HEK293T (cell line): ENCODE measurements at places on chromosomes 2 and 18.

DNA sequence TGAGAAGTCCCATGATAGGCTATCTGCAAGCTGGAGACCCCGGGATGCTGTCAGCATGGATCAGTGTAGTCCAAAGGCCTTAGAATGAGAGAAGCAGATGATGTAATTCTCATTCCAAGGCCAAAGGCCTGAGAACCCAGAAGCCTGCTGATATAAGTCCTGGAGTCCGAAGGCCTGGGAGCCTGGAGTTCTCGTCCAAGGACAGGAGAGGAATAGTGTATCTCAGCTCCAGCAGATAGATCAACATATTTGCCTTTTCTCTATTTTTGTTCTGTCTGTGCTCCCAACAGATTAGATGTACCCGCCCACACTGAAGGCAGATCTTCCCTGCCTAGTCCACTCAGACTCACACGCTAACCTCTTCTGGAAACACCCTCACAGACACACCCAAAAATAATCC, 454.9 kb upstream of the CHAC2 start:
- no peak for DNase-seq

GRCh38 chr2:216478791-216479190, 19.9 kb upstream of the RPL37A start:
- DNase-seq = no peak

- peak; percentile 9 for DNase-seq
These were observed 2.0 kb upstream of the THUMPD2 start for GRCh38 chr2:39780825-39781600.

- DNase-seq = no peak
These were observed 22.8 kb upstream of the VPS4B start for GRCh38 chr18:63445037-63445436.

GRCh38 chr2:45259547-45260160, 250.4 kb upstream of the SIX2 start:
- no peak for DNase-seq

- DNase-seq = no peak
These were observed 205.7 kb downstream of the CYP26B1 start for GRCh38 chr2:71941726-71942525.

DNA sequence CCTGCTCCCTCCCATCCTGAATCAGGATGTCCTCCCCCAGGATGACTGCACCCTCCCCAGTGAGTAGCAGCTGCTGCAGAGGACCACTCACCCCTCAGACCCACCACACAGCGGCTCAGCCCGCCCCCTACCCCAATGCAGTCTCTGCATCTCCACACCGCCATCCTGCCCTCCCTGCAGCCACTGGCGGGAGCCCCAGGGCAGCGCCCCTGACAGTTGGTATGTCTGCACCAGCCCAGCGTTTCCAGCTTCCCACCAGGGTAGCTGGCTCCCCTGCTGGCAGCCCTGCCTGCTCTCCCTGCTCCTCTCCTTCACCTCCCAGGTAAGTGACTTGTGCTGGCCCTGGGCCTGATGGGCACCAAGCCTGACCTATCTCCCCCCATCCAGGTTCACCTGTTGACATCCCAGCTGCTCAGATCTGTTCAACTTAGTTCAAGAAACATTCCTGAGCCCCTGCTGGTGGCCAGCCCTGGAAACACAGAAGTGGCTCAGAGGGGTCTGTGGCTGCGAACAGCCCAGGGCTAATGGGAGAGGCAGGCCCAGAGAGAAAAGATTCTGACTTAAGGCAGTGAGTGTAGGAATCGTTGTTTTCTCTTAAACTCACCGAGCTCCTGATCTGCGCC, 117.7 kb upstream of the RAB6C start:
- no peak for DNase-seq

DNA sequence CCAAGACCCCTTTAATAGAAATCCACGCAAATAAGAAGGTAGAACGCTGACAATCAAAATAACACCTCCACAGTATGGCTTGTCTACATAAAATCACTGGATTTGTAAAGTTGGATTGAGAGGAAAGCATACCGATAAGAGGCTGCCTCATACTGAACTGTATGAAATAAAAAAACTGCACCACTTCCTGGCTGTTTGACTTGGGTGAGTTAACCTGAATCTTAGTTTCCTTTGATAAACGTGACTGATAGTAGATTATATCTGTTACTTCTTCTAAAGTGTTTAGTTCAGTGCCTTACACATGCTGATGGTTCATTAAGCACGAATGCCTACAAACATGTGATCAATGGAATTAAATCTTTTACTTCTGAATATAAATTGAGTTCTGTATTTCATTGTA, 140.4 kb upstream of the RNF152 start:
- DNase-seq = no peak

GRCh38 chr2:240961910-240962299, 36.5 kb upstream of the SNED1 start:
- DNase-seq = no peak

GRCh38 chr2:224331698-224332097, 70.2 kb downstream of the FAM124B start:
- DNase-seq = no peak

DNA sequence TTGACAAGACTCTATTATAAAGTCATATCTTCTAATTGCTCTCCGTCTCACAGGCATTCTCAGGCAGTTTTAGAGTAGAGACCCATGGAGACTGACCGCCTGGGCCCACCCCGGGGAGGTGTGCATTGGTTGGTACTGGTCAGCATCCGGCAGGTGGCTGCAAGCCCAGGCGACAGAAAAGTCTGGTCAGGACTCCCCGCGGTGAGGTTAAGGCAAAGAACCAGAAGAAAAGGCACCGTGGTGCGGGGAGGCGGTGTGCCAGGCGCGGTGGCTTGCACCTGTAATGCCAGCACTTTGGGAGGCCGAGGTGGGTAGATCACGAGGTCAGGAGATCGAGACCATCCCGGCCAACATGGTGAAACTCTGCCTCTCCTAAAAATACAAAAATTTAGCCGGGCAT, 32.5 kb downstream of the AMER3 start:
- DNase-seq = no peak

- no peak for DNase-seq
These were observed 84.7 kb downstream of the GLI2 start for GRCh38 chr2:120820263-120820952.

DNA sequence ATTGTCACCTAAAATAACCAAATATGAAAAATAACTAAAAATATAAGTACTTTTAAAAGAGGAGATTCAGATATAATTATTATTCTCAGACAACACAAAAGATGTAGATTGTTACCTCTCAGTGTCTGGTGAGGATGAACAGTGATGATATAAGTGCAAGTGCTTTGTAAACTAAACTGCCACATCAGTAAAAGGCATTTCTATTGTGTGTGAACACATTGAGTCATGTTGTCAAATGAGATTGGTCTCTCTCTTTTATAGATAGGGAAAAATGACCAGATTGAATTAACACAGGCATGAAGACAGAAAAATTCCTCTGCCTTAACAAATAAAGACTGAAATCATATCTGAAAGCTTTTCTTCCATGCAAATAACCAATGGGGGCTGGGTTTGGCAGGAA, 182.4 kb upstream of the TMEFF2 start:
- no peak for DNase-seq

DNA sequence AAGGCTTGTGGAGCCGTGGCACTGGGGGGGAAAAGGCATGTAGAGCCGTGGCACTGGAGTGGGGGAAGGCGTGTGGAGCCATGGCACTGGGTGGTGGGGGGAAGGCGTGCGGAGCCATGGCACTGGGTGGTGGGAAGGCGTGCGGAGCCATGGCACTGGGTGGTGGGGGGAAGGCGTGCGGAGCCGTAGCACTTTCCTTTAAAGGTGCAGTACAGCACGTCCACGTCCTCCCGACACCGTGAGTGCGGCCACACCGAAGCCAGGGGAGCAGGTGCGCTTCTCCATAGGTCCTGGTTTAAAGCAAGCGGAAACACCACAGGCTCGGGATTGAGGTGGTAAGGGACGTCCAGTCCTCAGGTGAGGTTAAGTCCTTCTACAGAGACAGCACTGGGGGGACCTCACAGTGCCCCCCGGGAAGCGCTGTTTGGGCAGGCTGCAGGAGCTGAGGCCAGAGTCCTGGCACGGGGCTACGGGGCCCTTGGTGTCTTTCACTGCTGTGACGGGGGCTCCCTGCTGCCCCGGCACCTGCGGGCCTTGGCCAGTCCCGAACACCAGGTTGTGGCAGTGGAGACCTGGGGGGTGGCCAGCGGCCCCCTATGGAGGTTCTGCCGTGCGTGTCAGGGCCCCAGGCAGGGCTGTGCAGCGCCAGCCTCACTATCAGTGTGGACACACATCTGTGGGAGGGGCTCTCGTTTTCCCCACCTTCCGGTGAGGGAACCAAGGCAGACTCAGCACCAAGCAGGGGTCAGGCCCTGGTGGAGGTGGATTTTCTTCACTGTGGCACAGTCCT, 93.0 kb upstream of the CTDP1 start:
- no peak for DNase-seq

DNA sequence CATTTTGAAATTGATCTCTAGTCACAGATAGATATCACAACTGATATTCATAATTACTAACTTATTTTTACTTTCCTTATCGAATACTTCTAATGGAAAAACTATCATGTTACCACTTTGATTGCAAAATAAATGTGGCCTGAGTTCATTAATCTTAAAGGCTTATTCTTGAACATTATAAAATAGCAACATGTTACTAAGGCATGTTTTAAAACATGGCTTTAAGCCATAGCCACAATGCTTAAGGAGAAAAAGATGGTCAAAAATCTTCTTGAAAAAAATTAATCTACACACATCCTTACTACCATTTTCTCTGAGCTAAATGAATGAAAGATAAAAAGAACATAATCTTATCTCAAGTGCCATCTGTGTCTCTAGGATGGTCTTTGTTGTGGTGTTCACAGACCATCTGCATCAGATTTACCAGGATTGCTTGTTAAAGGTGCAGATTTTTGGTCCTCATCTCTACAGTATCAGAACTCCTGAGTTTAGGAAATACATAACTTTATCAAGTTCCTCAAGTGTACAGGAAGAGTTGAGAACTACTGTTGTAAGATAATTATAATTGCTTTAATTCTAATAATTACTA, 15.3 kb downstream of the MTX2 start:
- no peak for DNase-seq

DNA sequence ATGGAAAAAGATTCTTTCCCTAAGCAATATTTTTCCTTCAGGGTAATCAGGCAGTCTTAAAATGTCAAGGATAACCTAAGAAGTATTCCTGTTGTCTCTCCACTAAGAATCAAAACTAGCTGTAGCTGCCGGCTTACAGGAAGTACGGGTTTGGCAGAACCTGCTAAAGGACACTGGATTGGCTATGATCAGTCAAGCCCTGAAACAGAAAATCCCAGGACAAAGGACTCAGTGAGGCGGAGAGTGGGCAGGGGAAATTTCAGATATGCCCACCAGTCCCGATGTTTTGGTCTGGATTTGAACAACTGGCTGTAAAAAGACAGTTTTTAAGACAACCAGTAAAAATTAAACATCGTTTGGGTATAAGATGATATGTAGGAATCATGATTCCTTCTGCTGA, 155.7 kb downstream of the HDAC4 start:
- DNase-seq = no peak
